ENCODE measurements at places on chromosomes 6 and 20. TPM values are rescaled to one million over a fixed set of nuclear protein-coding genes. Genes with fewer than 3 reads are reported as not detected.
A peak's percentile ranks its signal among the peaks of the same experiment; 100 is the strongest.

DNA sequence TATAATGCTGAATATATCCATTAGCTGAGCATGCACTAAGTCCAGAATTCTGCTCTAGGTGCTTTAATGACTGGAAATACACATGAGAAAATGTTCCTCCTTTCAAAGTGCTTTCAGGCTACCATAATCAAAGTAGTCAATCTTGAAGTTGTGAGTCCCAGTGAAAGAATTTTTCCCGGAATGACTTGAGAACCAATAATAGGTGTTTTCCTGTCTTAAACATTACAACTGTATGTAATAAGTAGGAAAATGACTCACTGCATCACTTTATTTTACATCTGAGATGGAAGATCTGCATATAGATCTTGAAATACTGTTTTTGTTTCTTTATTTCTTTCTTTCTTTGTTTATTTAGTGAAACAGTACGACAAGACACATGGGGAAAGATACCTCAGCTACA is 437.4 kb upstream of the JAG1 start:
- DNase-seq: no peak

GRCh38 chr20:63103402-63104311 is 96.9 kb upstream of the BHLHE23 start:
- no peak for DNase-seq

DNA sequence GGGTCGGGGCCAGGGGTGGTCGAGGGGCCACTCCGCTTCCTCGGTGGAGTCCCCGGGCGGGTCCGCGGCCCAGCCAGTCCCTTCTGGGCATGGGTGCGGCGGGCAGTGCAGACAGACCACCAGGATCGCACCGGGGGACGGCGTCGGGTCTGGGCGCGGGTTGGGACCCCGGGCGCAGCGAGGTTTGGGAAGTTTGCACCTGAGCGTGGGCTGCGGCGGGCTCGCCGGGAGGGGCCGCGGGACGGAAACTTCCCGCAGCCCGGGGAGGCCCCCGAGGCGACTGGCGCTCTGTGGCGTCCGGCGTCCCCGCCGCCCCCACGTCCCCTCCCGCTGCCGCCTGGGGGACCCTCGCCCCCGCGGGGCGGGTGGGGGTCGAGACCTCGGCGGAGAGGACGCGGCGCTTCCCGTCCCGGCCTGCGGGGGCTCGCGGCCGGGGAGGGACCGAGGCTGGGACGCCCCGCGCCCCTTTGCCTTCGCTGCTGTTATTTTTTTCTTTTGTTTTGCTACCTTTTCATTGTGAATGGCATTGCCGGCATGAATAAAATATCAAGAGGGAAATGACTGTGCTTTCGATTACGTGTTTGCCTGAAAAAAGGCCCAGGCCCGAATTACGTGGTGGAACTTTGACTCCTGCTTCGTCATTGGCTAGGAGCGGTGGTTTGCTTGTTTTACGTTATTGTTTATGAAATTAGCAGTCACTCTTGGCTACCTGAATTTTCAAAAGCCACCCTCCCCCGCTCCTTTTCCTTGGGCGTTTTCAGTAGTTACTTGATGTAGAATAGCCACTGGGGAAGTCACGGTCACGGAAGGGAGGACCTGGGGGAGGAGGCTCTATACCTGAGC is 703 bp downstream of the SNX9 start:
- peak; percentile 54 for DNase-seq

- peak; percentile 76 for DNase-seq
Measured at GRCh38 chr6:14066782-14067406, 50.7 kb upstream of the CD83 start.

DNA sequence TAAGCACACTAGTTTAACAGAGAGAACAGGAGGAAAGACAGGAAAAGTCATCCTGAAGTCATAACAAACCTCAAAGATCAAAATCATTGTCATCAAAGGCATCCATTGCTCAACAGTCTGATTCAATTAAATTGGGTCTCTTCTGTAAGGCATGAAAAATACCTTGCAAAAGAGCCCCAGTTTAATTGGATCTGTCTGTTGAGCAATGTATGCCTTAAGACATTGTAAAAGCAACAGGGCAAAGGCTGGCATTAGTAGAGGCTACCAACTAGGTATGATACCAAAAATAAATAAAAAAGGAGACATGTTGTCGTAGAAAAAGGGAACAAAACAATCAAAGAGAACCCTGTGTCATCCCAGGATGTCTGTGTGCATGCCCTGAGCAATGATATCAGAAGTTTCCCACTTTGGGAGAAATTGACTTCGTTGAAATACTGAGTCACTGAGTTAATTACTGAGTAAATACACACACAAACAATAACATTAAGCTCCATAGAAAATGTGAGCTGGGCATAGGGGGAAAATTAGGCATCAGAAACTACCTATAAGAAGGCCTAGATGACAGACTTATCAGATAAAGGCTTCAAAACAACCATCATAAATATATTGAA is 1013.8 kb upstream of the CITED2 start:
- no peak for DNase-seq

DNA sequence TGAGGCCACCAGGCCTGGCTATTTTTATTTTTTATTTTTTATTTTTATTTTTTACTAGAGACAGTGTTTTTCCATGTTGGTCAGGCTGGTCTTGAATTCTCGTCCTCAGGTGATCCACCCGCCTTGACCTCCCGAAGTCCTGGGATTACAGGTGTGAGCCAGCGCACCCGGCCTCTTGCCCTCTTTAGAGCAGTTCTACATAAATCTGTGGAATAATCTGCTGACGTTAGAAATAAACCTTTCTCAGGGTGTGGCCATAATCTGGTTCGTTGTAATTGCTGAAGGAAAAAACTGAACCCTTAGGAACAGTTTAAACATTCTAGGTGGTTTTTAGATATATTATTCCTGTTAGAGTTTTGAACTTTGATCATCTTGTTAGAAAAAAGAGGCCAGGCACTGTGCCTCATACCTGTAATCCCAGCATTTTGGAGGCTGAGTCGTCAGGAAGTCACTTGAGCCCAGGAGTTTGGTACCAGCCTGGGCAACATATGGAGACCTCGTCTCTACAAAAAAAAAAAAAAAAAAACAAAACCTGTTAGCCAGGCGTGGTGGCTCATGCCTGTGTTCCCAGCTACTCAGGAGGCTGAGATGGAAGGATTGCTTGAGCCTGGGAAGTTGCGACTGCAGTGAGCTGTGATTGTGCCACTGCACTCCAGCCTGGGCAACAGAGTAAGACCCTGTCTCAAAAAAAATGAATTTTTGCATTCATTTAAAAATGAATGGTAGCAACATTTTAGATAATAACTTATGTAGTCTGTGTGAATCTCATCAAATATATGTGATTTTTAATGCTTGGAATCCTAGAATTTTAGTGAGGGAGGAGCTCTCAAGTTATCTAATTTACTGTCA is 24.2 kb downstream of the ASXL1 start:
- DNase-seq: no peak

DNA sequence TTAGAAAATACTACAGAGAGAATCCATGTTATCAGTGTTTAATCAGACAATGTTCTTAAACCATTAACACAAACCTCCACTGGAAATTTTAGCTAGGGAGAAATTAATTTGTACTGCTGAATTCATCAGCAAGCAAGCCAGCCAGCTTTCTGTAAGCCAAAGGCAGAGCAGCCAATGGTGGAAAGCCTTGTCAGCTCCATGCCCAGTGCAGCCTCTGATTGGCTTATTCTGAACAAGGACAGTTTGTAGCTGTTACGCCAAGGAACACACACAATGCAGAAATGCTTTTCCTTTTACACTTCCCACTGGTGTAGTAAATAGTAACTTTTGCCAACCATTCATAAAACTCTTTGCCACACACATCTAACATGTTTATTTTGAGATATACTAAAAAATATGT is 265.0 kb downstream of the TENT5A start:
- DNase-seq: no peak

- DNase-seq: no peak
Measured at GRCh38 chr6:36463676-36464075, 20.9 kb downstream of the KCTD20 start.

DNA sequence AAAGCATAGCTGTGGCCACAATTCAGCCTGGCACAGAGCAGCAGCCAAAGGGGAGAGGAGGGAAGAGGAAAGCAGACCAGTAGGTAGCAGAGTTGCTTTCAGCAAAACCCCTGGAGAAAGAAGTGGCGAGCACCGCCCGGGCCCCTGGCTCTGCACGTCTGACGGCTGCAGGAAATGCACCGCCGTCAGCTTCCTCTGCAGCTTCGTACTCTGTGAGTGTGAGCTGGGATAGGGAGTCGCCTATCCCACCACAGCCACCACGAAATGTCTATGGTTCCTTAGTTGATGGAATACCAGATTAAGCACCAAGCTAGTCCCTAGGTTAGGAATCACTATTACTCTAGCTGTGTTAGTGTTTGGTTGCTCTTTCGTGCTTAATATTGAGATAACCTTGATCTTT is 79.9 kb upstream of the NAA20 start:
- no peak for DNase-seq

- no peak for DNase-seq
Measured at GRCh38 chr6:89479897-89480296, 46.9 kb downstream of the ANKRD6 start.

GRCh38 chr6:134735461-134735860 is 214.4 kb downstream of the ALDH8A1 start:
- no peak for DNase-seq

DNA sequence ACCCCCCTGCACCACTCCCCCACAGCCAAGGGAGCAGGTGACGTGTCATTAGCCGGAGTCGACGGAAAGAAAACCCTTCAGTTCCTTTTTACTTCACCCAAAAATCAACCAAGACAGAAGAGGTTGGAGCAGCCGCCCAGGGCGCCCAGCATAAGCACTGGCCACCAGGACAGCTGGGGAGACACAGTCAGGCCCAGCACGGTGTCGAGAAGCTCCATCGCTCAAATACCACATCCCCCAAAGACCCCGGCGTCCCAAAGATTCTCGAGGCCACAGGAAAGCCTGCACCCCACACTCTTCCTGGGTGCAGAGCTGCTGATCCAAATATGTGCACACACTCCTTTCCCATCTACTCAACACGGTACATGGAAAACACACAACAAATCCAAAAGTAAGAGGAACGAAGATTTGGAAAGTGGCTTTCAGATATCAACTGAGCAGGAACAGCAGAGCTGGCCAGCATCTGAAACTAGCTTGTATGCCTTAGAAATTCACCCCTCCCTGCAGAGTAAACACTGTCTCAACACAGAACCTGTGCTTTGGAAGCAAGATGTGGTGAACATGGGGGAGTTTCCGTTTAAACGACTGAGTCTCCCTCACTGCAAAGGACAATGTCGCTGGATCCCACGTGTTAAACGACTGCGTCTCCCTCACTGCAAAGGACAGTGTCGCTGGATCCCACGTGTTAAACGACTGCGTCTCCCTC is 54.6 kb downstream of the DLL1 start:
- no peak for DNase-seq

- no peak for DNase-seq
Measured at GRCh38 chr20:36875702-36876472, at the start of gene TLDC2. Gene TLDC2, plus strand, starts transcription at chr20:36876138. Its CDS starts 37 bp downstream, at chr20:36876175.

Gene COL9A3
- total RNA-seq: 0.08 TPM

- no peak for DNase-seq
Measured at GRCh38 chr6:75102301-75102700, 103.6 kb downstream of the COL12A1 start.

Gene RBPJL
- not detected for total RNA-seq

DNA sequence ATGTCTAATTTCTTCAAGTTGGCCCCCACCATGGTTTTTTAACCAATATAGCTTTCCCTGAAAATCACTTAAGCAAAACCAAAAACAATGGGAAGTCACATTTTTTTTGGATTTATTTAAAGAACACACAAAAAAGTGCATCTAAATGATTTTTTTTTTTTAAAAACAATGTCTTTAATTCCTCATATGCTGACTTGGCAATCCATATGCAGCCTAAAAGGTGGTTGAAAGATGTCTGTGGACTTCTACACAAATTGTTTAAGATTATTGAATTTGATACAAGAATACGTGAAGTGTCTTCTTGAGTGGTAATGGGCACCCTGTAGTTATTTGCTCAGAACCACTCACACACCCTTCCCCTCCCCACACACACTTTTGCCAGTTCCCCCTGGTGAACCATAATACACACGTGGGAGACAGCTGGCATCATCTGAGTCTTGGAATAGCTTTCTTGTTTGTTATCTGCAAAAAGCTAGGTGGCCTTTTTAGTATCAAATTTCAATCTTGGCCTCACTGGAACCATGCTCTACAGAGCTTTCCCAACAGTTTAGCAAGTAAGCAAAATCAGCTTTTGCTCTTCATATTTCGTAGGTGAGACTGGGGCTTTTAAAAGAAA is 60.9 kb upstream of the TULP1 start:
- no peak for DNase-seq

GRCh38 chr6:15473741-15474161 is 189.1 kb downstream of the DTNBP1 start:
- DNase-seq: peak; percentile 43

Gene HTR1B
- total RNA-seq: not detected

DNA sequence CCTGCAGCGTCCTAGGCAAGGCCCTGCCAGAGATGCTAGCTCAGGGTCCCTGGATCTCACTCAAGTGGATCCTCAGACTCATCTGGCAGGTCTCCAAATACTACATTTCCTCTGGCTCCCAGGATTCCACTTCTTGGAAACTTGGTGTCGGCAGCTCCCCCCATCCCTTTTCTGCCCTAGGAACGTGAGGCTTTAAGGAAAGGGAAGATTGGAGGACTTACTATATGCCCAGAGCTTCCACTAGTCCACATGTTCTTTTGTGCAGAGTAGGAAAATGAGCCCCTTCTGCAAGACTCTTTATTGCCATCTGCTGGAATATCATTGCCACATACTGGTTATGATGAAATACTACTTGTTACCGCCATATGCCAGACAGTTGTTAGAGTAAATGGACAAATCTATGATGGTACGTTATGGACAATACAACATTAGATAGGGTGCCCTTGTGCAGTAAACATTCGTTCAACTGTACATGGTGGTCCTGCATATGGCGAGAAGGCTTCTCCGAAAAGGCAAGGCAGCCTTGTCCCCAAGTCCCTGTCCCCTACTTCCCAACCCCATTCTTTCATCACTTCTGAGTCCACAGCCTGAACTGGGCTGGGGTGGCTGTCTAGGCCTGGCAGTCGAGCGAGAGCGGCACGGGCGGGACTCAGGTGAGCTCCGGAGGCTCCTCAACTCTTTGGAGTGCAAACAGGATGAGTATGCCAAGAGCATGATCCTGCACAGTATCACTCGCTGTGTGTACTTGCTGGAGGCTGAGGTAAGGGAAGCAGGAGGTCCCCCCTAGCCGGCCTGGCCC is 780 bp downstream of the ARMC12 start:
- peak; percentile 77 for DNase-seq
